B cell (primary cell): ENCODE measurements at places on chromosomes 11 and 22. TPM values are rescaled to one million over a fixed set of nuclear protein-coding genes. Genes with fewer than 3 reads are reported as not detected.

DNA sequence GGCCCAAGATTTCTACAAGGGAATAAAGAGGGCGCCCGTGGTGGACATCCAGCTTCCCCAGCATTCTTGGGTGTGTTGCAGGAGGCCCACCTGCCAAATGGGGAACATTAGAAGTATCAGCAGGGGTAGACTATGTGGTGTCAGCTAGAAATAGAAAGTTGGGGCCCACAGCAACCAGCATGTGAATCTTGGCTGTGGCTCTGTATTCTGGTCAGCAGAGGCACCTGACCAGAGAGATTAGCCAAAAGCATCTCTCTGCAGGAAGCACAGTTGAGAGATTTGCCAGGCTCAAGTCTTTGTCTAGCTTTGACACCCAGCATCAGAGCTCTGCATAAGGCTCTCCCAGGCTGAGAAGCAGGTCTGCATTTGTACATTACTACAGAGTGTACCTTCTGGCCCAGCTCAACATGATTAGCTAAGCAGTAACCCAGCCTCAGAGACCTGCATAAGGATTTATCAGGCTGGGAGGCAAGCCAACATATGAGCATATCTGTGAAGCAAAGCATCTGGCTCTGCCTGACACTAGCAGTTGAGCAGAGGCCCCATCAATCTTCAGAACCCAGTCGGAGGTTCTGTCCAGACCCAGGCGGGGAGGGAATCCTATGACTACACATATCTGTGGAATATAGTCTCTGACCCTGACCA is 79.9 kb downstream of the MS4A13 start:
- no peak for DNase-seq
- no peak overlapping the region for H3K27ac ChIP-seq
- H3K36me3 ChIP-seq, result no peaks in the 10 kb centered on the region
- no peaks in the 10 kb centered on the region for H3K27me3 ChIP-seq
- no peak overlapping the region for H3K4me3 ChIP-seq
- H3K4me1 ChIP-seq, result no peaks in the 10 kb centered on the region

DNA sequence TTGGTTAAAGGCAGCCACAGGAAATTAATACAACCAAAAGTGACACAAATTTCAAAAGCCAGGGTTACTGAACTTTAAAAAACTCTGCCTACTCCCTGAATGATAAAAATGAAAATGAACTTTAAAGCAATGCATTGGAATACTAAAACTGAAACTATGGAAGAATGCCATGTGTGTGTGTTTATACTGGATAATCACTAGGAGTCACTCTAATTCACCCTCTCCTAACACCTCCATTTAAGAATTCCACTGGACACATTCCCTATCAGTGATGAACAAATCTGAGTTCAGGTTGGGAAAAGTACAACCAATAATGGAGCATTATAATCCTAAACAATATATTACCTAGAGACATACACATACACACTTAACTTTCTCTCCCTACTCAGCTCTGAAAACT is 27.5 kb upstream of the PLAAT3 start:
- no peaks in the 10 kb centered on the region for H3K4me1 ChIP-seq
- H3K4me3 ChIP-seq, result no peak overlapping the region
- H3K36me3 ChIP-seq, result peaks cover 38% of the 10 kb centered on the region
- H3K27ac ChIP-seq, result no peak overlapping the region
- no peaks in the 10 kb centered on the region for H3K27me3 ChIP-seq

DNA sequence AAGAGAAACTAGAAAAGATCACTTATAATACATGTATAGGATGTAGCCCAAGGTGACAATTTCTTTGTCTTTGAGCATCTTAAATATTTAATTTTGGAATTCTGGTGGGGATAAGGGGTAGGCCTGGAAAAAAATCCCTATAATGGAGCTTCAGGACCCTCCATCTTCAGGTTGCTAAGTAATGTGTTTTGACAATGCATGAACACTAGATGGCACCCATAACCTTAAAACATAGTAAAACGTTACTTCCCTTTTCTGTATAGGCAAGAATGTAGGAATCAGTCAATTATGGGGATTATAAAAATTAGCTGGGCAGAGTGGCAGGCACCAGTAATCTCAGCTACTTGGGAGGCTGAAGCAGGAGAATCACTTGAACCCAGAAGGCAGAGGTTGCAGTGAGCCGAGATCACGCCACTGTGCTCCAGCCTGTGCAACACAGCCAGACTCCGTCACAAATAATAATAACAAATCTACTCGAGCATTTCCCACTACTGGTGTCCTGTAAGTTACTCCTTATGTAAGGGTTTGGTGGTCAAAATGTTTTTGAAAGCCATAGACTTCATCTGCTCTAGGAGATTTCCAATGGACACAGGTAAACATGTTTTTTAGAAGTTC is 541.9 kb upstream of the CCDC90B start:
- DNase-seq, result peak; percentile 46
- H3K36me3 ChIP-seq, result no peaks in the 10 kb centered on the region
- H3K27ac ChIP-seq, result no peak overlapping the region
- H3K4me1 ChIP-seq, result no peaks in the 10 kb centered on the region

GRCh38 chr22:28395920-28396753 is 283.5 kb downstream of the TTC28 start:
- no peaks in the 10 kb centered on the region for H3K4me1 ChIP-seq
- no peaks in the 10 kb centered on the region for H3K36me3 ChIP-seq
- no peak for DNase-seq
- no peak overlapping the region for H3K4me3 ChIP-seq
- no peak overlapping the region for H3K27ac ChIP-seq

- H3K4me1 ChIP-seq, result peaks cover 40% of the 10 kb centered on the region
- no peaks in the 10 kb centered on the region for H3K36me3 ChIP-seq
- no peak for DNase-seq
- H3K27me3 ChIP-seq, result no peaks in the 10 kb centered on the region
- H3K27ac ChIP-seq, result no peak overlapping the region
These were observed 2.0 kb downstream of the GNAZ start for GRCh38 chr22:23072077-23072910.

Gene LINC01488
- total RNA-seq, result not detected in 2 replicates

Gene KCNE3
- total RNA-seq, result not detected in 2 replicates

Gene CCDC73
- 0.05 TPM in 1 of 2 replicates, not detected in the other for total RNA-seq

Gene POU2AF3
- 0.85 and 2.1 TPM in 2 replicates for total RNA-seq

Gene DGAT2
- 6.1 and 6.5 TPM in 2 replicates for total RNA-seq

Gene SAA4
- not detected in 2 replicates for total RNA-seq

Gene ZNF280A
- not detected in 2 replicates for total RNA-seq
